ENCODE measurements at places on chromosomes 3 and 15.

DNA sequence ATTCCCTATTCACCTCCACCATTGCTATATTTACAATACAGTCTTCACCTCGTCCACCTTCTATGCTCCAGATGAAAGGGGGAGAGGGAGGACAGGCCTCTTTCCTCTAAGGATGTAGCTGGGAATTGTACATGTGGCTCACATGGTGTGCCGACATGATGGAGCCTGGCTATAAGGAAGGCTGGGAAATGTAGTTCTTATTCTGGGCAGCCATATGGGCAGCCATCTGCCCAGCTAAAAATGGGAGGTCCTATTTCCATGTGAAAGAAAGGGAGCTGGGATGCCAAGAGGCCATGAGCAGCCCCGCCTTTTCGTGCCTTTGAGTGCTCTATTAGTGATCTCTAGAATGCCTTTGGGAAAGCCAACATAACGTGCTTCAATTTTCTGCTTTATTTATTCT lies 27.1 kb upstream of the MGLL start:
- no peak for DNase-seq

DNA sequence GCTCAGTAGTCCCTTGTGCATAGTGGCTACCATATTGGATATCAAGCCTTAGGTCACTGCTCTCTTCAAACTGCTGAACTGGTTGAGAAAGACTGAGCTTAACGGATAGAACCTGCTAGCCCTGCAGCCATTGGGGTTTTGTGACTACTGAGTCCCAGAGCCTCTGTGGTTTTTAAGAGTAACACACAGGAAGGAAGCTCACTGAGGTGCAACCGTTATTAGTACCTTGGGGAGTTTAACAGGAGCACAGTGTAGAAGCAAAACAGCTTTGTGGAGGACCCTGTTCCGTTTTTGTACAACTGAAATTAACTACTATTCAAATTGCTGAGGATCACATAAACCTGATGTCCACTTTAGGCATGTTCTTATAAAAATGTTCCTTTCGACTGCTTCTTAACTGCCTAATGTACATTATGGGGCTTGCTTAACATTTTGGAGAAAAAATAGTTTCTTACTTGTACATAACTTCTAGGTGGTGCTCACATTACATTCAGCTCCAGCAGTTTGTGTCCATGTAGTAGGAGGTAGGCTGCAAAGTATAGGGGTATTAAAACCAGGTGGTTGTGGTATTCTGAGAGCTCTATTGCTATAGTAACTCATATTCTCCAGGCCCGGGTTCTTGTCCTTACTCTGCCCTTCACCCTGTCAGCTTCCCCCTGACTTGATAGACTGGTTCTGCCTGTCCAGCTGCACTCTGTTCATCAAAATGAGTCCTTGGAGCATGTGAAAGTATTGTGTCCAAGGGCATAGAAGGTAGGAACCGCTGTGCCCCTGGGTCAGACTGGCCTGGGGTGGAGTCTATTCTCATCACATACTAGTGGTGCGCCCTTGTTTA lies 17.3 kb downstream of the PXK start:
- DNase-seq, result no peak

DNA sequence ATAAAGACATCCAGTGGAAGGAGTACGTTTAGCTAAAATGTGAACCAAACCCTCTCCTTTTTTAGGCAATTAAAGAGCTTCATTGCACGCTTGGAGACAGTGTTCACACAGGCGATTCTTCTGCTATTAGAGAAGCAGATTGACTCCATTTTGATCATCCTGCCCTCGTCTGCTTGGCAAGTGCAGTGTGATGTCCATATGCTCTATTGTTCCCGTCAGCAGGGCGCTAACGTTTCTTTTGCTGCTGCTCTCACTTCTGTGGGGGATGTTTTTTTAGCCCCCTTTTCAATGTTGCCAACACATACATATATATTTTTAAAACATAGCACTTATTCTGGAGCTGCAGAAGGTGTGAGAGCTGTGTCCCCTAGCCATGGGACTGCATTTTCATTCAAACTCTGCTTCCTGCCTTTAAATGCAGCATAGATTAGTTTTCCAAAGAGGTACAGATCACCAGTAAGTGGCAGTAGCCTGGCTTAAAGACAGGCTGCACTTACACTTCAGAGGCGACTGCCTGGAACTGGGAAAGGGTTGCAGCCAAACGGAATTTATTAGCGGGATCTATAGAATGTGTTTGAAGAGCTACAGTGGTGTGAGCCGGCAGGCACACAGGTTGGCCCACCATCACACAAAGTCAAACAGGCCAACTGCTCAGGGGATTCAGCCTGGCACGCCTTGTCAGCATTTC lies 292.6 kb upstream of the DPH6 start:
- no peak for DNase-seq

DNA sequence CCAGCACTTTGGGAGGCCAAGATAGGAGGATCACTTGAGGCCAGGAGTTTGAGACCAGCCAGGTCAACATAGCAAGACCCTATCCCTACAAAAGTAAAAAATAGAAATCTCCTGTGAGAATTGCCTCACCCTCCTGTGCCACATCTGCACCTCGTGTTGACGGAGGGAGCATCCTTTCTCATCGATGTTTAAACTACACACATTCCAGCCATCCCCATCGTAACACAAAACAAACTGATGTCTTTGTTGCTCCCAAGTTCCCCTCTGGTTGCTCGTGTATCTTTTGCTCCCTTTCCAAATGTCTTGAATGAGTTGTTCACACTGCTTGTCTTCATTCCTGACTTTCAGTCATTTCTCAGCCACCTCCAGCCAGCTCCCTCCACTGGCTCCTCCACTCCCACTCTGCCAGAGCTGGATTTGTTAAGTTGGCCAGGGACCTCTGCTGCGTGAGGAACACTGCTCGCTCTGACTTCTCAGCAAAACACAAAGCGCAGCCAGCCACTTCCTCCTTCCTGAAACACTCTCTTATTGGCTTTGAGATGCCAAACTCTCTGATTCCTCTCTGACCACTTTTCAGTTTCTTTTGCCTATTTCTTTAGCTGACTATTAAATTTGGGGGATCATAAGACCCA lies 53.6 kb upstream of the ATP13A3 start:
- DNase-seq, result no peak

- DNase-seq, result no peak
These were observed 35.4 kb upstream of the ESYT3 start for GRCh38 chr3:138398791-138399575.

GRCh38 chr3:65479990-65480389 lies 558.7 kb downstream of the MAGI1 start:
- DNase-seq, result no peak

DNA sequence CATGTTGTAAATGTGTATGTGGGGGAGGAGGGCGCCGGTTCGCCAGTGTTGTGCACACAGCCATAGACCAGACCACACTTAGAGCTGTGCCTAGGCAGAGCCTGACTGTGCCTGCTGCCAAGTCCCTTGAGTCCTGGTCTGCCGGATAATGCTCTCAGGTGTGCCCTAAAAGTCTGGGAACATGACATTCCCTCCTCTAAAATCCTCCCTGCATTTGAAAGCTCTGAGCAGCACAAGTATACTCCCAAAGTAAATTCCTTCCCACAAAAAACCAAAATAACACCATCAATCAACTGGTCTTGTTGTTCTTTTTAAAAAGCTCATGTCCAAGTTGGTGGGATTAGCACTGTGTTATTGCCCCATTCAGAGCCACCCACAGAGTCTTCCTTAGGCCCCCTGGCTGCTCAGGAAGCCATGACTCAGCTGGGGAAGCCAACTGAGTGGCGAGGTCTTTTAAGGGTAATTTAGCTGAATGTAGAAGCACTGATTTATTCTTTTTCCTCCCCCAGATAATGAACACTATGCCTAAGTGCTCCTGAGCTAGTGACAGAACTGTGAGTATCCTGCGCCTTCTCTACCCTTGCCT lies 147.8 kb upstream of the MCTP2 start:
- DNase-seq, result no peak

GRCh38 chr3:97935842-97936241 lies 36.4 kb downstream of the RIOX2 start:
- no peak for DNase-seq

- DNase-seq, result no peak
These were observed 9.1 kb upstream of the FEM1B start for GRCh38 chr15:68268405-68268804.

Data from activated CD4-positive, alpha-beta T cell treated with anti-CD3 and anti-CD28 coated beads, Interleukin-2, amount 50 U/mL, for 24 hours (primary cell).